ENCODE measurements at places on chromosomes 6 and 20.

DNA sequence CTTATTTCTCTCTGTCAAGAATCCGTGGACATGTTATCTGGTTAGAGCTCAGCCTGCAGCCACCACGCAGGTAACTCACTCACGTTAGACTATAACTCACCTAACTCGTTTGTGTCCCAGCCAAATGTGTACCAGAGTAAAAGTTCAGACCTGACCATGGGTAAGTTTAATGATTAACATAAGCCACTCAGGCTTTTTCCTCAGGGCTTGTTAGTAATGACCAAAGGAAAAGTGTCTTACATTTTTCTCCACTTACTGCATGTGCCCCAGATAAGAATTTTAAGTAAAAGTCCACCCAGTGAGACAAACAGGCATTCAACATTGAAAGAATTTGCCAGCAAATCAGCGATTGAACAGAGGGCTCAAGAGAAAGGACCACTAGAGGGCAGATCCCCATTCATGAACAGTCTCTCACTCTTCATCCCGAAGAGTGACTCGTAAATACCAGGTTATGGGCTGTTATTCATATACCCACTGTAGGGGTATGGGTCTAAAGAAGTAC, at the start of gene PKHD1:
Gene PKHD1 (minus strand): TSS at position 116 of the 502 bp plus-strand sequence. CDS start 2,680 bp downstream, outside the sequence.
- no peak for DNase-seq

- no peak for DNase-seq
Observed at GRCh38 chr6:24742216-24742738, 23.3 kb upstream of the C6orf62 start.

DNA sequence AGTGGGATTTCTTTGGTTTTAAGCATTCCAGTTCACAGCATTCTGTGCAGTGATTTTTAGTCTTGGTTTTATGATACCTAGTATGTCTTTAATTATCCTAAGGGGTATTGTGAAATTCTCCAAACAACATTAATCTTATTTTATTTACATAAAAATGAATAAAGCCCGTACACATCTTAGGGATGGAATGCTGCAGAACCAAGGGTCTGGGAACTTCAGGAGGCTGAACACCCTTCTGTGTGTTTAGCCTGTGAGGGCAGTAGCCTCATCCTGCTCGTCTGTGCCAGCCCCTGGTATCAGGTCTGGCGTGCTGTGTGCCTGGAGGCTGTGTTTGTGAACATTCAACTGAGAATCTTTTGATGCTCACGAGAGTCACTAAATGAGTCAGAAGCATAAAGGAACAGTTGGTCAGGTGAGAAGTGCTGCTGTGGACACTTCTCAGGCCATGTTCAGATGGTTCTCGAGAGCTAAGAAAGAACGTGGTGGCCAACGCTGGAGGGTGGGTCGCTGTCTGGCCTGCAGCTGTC, 25.2 kb upstream of the C20orf204 start:
- DNase-seq, result no peak

DNA sequence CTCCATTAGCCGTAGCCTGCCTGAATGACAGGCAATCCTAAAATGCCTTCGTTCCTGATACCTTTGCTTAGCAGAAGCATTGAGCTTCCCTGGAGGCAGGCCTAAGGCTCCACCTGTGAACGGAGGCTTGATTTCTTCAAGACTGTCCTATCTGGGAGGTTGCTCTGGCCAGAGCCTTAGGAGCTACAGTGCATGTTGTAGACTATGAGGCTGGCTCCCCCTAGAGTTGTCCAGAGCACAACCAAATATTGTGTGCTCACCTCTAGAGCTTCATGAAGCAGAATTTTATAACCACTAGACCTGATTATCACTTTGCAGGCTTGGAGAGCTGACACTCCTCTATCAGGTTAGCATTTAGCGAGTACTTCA, 217.8 kb downstream of the MAFB start:
- DNase-seq, result no peak

DNA sequence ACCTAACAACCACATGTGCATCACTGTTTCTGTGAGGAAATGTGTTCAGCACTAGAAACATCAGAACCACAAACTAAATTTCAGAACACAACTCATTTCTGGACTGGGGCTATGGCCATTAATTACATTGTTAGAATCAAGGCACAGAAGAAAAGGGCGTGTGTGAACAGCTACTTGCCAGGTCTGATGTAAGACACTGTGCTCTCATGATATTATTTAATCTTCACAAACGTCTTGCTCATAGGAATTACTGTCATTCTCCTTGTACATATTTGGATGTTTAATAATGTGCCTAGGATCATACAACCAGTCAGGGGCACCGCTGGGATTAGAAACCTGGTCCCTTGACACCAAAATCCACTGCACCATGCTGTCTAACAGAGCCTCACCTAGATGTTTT, 14.8 kb downstream of the ADGRF1 start:
- DNase-seq, result no peak

GRCh38 chr6:12645941-12646340, 70.6 kb upstream of the PHACTR1 start:
- no peak for DNase-seq
